Amniotic stem cell (primary cell): ENCODE measurements at places on chromosomes 13 and 19.

DNA sequence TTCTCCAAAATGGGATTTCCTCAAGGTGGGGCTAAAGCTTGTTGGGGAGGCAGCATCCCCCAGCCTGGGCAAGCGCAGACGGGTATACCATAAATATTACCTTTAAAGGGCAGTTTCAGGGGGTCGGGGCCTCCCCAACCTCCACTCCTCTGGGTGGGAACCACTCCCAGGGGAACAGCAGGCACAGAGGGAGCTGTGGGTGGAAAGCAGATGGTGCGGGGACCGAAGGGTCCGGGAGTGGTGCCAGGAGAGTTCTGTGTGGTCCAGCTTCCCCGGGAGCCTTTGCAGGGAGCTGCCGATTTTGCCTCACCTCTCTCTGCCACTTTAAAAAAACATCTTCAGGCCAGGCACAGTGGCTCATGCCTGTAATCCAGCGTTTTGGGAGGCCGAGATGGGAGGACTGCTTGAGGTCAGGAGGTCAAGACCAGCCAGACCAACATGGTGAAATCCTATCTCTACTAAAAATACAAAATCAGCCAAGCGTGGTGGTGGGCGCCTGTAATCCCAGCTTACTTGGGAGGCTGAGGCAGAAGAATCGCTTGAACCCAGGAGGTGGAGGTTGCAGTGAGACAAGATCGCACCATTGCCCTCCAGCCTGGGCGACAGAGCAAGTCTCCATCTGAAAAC is 5.5 kb downstream of the MAST3 start:
- no peak for DNase-seq

DNA sequence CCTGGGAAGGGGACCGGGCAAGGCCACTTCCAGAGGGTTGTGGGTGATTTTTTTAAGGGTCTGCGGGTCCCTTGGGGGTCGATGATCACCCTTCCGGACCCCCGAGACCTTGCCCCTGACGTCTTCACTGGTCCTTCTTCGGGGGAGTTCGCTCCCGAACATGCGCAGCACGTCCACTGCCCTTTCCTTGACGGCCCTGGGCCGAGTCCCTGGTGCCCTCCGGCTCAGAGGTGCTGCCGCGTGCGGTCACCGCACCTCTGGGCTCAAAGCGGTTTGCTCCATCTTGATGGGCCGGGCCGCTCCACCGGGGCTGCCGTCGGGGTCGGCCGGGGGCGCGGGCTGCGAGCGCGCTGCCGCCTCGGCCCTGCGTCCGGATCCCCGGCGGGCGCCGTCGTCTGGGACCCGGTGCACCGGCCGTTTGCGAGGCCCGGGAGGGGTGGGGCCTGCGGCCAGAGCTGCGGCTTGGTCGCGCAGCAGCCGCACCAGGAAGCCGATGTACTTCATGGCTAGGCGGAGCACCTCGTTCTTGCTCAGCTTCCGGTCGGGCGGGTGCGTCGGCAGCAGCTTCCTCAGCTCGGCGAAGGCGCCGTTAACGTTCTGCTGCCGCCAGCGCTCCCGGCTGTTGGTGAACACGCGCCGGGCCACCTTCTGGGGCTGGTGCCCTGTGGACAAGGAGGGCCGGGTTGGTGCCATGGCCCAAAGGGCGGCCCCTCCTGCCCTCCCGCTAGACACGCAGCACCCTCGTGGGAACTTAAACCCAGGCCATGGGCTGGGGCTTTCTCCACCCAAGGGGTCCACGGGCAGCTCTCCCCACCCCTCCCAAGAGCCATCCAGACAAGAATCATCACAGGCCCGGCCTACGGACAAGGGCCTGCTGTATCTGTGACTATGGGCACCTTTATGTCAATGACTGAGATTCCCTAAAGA is 3.3 kb downstream of the LYL1 start:
- no peak for DNase-seq

- no peak for DNase-seq
These were observed 21.4 kb downstream of the ESD start for GRCh38 chr13:46775385-46776107.

GRCh38 chr19:16659832-16660708 is at the start of gene SMIM7:
SMIM7 (minus strand) TSS chr19:16660144; CDS start chr19:16660110, 34 bp downstream.
- peak; percentile 94 for DNase-seq

DNA sequence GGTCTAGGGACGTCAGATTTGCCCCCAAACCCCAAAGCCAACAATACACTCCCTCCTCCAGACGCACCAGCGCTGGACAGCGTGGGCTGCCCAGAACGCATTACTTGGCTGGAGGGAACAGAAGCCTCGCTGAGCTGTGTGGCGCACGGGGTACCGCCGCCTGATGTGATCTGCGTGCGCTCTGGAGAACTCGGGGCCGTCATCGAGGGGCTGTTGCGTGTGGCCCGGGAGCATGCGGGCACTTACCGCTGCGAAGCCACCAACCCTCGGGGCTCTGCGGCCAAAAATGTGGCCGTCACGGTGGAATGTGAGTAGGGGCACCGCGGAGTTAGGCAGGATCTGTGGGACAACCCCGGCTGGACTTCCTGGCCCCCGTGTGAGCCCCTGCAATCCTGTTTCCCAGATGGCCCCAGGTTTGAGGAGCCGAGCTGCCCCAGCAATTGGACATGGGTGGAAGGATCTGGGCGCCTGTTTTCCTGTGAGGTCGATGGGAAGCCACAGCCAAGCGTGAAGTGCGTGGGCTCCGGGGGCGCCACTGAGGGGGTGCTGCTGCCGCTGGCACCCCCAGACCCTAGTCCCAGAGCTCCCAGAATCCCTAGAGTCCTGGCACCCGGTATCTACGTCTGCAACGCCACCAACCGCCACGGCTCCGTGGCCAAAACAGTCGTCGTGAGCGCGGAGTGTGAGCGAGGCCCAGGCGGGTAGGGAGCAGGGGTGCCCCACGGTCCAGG is 4.0 kb downstream of the ICAM5 start:
- DNase-seq = no peak

- no peak for DNase-seq
These were observed 56.5 kb downstream of the INTS6 start for GRCh38 chr13:51396352-51396751.

DNA sequence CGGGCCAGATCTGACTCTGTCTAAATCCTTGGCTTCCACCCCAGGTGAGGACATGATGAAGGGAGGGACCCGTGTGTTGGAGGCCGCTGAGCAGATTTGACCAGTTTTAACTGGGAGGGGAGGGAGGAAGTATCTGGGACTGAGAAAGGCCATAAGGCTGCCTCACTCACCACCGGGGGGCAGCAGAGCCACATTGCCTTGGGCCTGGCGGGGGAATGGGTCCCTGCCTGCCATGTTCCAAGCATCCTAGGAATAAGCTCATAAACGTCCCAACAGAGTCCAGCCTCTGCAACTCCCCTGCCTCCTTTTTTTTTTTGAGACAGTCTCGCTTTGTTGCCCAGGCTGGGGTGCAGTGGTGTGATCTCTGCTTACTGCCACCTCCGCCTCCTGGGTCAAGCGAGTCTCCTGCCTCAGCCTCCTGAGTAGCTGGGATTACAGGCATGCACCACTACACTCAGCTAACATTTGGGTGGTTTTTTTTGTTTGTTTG is 15.5 kb downstream of the MAST3 start:
- DNase-seq = peak; percentile 66

GRCh38 chr19:38737921-38738737 is 6.1 kb downstream of the CAPN12 start:
- DNase-seq = no peak

DNA sequence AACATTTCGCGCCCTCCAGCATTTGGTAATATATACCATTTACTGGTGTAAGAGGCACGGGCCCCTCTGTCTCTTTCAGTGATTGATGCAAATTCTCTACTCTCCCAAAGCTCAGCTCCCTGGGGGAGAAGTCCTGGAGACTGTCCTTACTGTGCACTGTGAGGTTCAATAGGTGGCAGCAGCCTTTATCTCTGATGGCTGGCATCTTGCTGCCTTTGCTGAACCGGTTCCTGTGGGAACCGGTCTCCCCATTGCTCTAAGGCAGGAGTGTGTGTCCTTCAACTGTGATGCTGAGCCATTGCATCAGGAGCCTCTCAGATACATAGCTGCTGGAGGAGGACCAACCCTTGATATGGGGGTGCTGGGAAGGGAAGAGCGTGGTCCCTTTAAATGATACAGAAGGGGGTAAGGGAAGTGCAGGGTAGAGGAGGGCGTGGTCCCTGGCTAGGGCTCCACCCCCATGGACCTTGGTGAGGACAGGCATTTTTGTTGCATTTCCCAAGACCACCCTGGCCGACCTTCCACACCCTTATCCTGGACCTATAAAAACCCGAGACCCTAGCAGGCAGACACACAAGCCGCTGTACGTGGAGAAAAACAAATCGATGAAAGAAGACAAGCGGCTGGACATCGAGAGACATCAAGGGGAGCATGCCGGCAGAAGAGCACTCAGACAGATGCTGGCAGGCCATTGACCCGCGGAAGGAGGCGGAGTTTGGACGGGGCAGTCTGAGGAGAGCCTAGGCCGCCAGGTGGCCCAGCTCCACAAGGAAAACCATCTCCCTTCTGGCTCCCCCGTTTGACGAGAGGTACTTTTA is 41.1 kb upstream of the GTF3A start:
- DNase-seq = no peak

DNA sequence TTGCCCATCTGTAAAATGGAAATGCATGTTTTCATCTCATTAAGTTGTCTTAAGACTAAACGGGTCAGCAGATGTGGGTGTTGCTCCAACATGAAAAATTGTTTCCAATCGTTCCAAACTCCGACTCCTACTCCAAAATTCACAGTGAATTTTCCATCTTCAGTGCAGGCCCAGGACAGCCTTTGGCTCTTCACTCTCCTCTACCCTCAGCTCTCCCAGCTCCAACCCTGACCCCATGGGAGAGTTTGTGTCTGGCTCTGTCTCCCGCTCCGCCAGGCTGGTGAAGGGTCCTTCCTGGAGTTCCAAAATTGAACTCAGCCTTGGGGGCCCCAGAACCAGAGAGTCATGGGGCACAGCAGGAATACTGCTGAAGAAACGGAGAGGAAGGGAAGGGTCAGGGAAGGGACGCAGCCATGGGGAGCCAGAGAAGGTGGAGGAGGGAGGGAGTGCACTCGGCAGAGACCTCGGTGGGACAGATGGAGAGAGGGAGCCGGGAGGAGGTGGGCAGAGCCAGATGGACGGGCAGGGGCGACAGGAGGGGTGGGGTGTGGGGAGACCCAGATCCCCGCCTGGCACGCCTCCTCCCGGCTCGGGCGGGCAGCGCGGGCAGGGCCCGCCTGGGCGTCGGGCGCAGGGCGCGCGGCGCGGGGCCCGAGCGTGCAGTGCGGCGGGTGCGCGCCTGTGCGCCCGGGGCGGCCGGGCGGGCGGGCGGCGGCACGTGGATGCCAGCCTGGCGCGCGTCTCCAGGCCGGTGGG is 45.6 kb downstream of the CELF5 start:
- DNase-seq = no peak

DNA sequence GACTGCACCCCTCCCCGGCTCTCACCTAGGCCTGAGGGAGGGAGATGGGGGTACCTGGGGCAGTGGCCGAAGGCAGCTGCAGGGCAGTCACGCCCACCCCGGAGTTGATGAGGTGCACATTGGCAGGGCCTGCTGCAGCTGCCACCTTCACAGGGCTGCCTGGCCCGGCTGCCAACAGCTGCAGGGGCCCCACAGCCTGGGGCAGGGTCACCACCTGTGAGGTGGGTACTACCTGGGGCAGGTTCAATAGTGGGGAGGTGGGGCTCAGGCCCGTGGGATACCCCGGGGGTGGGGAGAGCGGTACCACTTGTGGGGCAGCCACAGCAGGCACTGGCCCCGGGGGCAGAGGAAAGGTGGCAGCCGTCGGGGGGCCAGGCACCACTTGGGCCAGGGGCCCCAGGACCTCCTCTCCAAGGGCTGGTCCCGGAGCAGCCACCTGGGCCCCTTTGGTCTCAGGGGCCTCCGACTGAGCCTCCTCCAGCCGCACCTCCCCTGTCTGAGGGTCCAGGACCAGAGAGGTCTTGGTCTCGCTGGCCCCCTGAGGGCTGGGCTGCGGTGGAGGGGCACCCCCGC is 2.7 kb downstream of the SIX5 start:
- DNase-seq = no peak

DNA sequence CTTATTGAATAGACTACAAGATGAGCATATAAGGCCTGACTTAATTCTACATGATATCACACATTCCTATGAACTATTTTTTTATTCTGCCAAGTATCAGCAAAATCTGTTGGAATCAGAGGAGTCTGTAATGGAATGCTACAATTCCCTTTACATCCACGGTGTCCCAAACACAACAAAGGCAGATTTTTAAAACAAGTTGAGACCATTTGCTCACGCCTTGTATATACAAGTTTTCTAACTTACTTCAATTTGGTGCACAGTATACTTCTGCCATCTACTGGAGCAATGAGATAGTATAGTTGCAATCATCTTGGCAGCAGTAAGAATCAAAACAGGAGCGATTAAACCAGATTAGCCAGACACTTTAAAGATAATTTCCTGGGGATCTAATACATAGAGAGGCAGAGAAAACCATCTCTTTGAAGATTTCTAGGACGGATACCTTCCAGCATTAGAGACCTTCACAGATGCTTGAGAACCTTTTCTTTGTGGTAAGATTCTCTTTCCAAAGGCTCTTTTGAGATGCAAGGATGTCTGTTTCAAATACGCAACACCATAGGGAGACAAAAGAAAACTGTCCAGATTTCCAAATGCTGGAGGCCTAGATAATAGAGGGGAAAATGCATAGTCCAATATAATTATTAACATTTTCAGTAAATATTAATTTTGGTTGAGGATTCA is 302.0 kb upstream of the MIR17HG start:
- no peak for DNase-seq

- DNase-seq = no peak
These were observed 50.6 kb downstream of the KLF5 start for GRCh38 chr13:73109288-73109899.

DNA sequence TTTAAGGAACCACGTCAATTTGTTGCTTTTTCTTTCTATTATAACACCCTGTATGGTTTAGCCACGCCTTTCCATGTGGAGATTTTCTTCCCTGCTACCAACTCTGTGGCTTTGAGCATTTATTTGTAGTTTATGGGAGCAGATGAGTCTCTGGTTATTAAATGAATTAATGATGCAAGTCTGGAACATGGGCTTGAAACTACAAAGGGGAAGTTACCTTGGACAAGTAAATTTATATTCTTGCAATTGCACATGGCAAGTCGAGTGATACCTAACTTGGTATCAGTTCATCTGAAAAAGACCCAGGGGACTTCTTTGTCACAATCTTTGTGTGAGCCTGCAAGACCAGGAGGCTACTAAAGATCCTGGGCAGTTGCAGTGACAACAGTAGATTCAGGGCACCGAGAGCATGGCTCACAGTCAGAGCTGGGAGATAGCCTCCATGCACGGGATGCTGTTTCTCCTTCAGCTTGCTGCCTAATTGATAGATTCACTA is 24.4 kb downstream of the B3GLCT start:
- no peak for DNase-seq

DNA sequence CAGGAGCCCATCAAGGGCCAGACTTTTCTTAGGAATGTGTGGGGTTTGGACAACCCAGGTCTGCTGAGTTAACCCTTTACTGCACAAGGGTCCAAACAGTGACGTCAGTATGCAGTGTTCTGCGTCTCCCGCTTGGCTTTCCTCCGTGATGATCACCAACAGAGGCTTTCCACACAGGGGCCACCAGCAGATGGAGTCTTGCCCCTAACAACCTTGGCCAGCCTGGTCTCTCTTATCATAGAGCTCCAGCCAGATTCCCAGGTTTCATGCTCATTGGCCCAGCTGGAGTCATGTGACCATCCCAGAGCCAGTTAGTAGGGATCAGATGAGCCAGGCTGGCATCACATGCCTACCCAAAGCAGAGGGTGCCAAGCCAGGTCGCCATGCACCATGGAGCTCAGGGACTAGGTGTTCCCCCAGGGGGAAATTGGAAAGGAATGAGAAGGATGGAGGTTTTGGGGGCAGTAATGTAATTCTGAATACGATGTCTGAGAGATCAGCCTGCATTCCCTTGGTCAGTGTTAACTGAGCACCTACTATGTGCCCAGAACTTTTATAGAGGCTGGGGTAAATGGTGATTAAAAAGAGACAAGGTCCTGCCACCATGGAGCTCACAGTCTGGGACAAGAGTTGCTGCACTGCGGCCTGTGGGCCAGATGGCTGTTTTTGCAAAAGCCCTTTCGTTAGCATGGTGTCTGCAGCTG is 61.2 kb downstream of the MYH14 start:
- DNase-seq = no peak
